ENCODE measurements at places on chromosomes 5 and 9. TPM values are rescaled to one million over a fixed set of nuclear protein-coding genes. Genes with fewer than 3 reads are reported as not detected.

- no peak for DNase-seq
- H3K4me3 ChIP-seq: no peak overlapping the region
- peaks cover 2% of the 10 kb centered on the region for H3K4me1 ChIP-seq
- H3K36me3 ChIP-seq: no peaks in the 10 kb centered on the region
- H3K27me3 ChIP-seq: no peaks in the 10 kb centered on the region
Measured at GRCh38 chr5:153960269-153961215, 78.2 kb downstream of the FAM114A2 start.

GRCh38 chr5:58284886-58285285 lies 175.0 kb downstream of the PLK2 start:
- no peaks in the 10 kb centered on the region for H3K27me3 ChIP-seq
- no peaks in the 10 kb centered on the region for H3K36me3 ChIP-seq
- H3K4me3 ChIP-seq: no peak overlapping the region
- no peak for DNase-seq
- H3K27ac ChIP-seq: no peak overlapping the region

GRCh38 chr9:14179449-14179848 lies 134.5 kb downstream of the NFIB start:
- no peak overlapping the region for H3K27ac ChIP-seq
- no peak overlapping the region for H3K4me3 ChIP-seq
- no peaks in the 10 kb centered on the region for H3K27me3 ChIP-seq
- no peak for DNase-seq
- no peaks in the 10 kb centered on the region for H3K36me3 ChIP-seq

DNA sequence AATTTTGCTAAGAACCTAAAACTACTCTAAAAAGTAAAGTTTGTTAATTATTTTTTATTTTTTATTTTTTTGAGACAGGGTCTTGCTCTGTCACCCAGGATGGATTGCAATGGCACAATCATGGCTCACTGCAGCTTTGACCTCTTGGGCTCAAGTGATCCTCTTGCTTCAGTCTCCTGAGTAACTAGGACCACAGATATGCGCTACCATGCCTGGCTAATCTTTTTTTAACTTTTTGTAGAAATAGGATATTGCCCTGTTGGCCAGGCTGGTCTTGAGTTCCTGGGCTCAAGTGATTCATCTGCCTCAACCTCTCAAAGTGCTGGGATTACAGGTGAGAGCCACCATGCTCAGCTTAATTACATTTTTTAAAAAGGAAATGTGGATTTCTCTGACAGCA lies 45.8 kb downstream of the PDE6A start:
- H3K36me3 ChIP-seq: no peaks in the 10 kb centered on the region
- H3K27ac ChIP-seq: no peak overlapping the region
- no peaks in the 10 kb centered on the region for H3K27me3 ChIP-seq
- no peak overlapping the region for H3K4me3 ChIP-seq
- no peak for DNase-seq

DNA sequence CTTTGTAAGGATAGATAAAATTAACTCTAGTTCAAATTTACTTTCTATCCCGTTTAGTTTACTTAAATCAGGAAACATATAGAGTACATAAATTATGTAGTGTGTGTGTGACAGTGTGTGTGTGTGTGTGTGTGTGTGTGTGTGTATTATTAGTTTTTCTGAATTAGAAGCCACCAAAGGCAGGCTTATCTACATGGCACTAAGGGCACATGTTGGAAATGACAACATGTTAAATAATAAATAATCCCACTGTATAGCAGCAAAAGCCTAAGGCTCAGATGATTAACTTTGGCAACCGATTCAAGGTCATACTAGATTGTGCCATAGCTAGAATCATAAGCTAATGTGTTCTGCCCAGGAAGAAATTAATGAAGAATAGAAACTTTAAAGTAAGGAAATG lies 54.6 kb downstream of the MEGF9 start:
- H3K4me3 ChIP-seq: no peak overlapping the region
- H3K36me3 ChIP-seq: no peaks in the 10 kb centered on the region
- no peak overlapping the region for H3K27ac ChIP-seq
- peaks cover 4% of the 10 kb centered on the region for H3K4me1 ChIP-seq

DNA sequence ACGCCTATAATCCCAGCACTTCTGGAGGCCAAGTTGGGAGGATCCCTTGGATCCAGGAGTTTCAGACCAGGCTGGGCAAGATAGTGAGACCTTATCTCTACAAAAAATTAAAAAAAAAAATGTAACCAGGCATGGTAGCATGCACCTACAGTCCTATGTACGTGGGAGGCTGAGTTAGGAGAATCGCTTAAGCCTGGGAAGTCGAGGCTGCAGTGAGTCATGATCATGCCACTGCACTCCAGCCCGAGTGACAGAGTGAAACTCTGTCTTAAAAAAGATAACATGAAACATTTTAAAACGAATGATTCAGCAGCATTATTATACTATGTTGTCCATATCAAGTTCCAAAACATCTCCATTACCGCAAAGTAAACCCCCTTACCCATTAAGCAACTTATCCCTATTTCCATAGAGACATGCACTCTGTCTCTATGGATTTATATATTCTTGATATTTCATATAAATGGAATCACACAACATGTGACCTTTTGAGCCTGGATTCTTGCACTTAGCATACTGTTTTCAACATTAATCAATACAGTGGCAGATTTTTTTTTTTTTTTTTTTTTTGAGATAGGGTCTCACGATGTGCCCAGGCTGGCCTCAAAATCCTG lies 56.9 kb upstream of the MTMR12 start:
- H3K36me3 ChIP-seq: no peaks in the 10 kb centered on the region
- DNase-seq: no peak
- no peaks in the 10 kb centered on the region for H3K4me1 ChIP-seq
- no peak overlapping the region for H3K27ac ChIP-seq
- H3K27me3 ChIP-seq: no peaks in the 10 kb centered on the region
- no peak overlapping the region for H3K4me3 ChIP-seq

- H3K36me3 ChIP-seq: no peaks in the 10 kb centered on the region
- no peak overlapping the region for H3K27ac ChIP-seq
- H3K27me3 ChIP-seq: no peaks in the 10 kb centered on the region
Measured at GRCh38 chr9:108838017-108838416, 17.8 kb downstream of the ACTL7B start.

DNA sequence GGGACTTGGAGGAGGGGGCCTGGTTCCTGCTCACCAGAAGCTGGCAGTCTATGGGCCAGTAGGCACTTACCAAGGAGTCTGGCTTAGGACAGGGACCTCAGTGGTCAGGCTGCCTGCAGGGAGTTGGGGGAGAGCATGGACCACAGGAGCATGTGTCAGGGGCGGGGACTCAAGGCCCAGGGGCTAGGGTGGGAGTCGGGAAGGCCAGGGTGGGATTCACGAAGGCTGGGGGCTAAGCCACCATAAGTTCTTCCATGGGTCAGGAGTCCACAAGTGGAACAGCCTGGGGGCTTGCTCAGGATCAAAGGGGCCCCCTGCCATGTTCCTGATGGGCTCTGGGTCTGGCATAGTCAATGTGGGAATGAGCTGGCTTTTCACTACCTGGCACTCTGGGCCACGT lies 11.5 kb upstream of the SLC25A48 start:
- H3K36me3 ChIP-seq: no peaks in the 10 kb centered on the region
- H3K4me1 ChIP-seq: no peaks in the 10 kb centered on the region
- H3K27me3 ChIP-seq: no peaks in the 10 kb centered on the region
- DNase-seq: no peak
- H3K4me3 ChIP-seq: no peak overlapping the region
- no peak overlapping the region for H3K27ac ChIP-seq

GRCh38 chr5:134563221-134563620 lies 37.8 kb downstream of the JADE2 start:
- H3K27me3 ChIP-seq: no peaks in the 10 kb centered on the region
- H3K4me3 ChIP-seq: no peak overlapping the region

GRCh38 chr9:27151693-27152404 lies 42.8 kb downstream of the TEK start:
- DNase-seq: no peak
- H3K27me3 ChIP-seq: no peaks in the 10 kb centered on the region
- H3K27ac ChIP-seq: no peak overlapping the region
- no peak overlapping the region for H3K4me3 ChIP-seq
- no peaks in the 10 kb centered on the region for H3K36me3 ChIP-seq
- peaks cover 5% of the 10 kb centered on the region for H3K4me1 ChIP-seq

The IQGAP2 gene
- 16.3 TPM for total RNA-seq

GRCh38 chr5:149062371-149063016 lies 368 bp downstream of the SH3TC2 start:
- H3K27ac ChIP-seq: no peak overlapping the region
- no peaks in the 10 kb centered on the region for H3K27me3 ChIP-seq
- no peaks in the 10 kb centered on the region for H3K36me3 ChIP-seq
- no peak for DNase-seq

DNA sequence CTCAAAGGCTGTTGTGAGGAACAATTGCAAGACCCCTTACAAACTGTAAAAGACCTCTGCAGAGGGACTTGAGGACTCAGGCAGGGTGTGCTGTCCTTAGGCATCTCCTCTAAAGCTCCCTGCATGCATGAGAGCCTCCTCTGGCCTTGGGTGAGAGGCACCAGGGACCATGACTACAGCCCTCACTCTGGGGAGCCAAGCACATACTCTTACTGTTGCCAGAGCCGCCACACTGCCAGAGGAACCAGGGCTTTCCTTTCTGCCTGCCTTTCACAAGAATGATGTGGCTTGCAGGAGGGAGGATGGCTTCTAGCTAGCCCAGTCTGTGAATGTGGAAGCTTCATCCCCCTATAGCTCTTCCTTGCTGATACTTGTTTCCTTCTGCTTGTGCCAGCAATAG lies 5.9 kb downstream of the IGFBPL1 start:
- H3K27me3 ChIP-seq: no peaks in the 10 kb centered on the region
- no peak overlapping the region for H3K27ac ChIP-seq
- no peak for DNase-seq

DNA sequence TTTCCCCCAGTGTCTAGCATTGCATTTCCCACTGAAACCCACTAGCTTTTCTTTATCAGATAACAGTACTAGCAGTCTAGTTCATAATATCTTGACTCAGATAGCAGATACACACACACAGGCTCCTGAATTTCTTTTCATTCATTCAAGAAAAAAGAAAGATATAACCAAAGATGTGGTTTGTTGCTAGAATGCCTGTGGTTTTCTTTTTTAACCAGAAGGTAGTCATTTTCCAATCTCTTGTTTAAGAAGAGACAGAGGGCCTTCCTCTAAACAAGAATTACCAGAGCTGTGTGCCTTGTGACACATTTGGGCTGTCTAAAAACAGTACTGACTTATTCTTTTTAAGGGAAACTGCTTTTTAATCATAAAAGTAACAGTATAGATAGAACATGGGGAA lies 167.3 kb downstream of the PJA2 start:
- DNase-seq: no peak
- H3K27ac ChIP-seq: no peak overlapping the region
- no peaks in the 10 kb centered on the region for H3K36me3 ChIP-seq
- no peaks in the 10 kb centered on the region for H3K4me1 ChIP-seq
- no peak overlapping the region for H3K4me3 ChIP-seq

The SAXO1 gene
- total RNA-seq: 0.28 TPM

GRCh38 chr9:4746278-4747030 lies 5.5 kb upstream of the AK3 start:
- H3K27ac ChIP-seq: no peak overlapping the region
- H3K36me3 ChIP-seq: no peaks in the 10 kb centered on the region
- no peaks in the 10 kb centered on the region for H3K4me1 ChIP-seq
- H3K4me3 ChIP-seq: no peak overlapping the region

GRCh38 chr5:124660229-124661093 lies 86.0 kb downstream of the ZNF608 start:
- peaks cover 18% of the 10 kb centered on the region for H3K4me1 ChIP-seq
- no peak for DNase-seq
- H3K27ac ChIP-seq: no peak overlapping the region
- H3K36me3 ChIP-seq: no peaks in the 10 kb centered on the region

The KIF4B gene
- not detected for total RNA-seq

The BSPRY gene
- total RNA-seq: 0.10 TPM

DNA sequence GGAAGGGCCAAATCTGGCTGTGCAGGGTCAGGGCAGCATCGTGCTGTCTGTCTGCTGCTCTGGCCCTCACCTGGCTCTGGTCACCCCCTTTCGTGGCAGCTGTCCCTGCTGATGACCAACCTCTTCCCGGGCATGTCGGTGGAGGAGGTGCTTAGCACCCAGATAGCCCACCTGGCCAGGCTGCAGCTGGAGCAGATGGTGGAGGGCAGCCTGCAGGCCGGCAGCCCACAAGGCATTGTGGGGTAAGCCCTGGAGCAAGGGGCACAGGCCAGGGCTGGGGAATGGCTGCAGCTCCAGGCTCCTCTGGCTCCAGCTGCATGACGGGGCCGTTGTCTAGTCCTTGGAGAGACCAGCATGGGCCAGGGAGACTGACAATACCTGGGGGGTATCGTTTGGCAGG lies 8.2 kb downstream of the TOR2A start:
- DNase-seq: no peak
- peaks cover 5% of the 10 kb centered on the region for H3K4me1 ChIP-seq
- no peak overlapping the region for H3K4me3 ChIP-seq

The TMEM174 gene
- not detected for total RNA-seq

DNA sequence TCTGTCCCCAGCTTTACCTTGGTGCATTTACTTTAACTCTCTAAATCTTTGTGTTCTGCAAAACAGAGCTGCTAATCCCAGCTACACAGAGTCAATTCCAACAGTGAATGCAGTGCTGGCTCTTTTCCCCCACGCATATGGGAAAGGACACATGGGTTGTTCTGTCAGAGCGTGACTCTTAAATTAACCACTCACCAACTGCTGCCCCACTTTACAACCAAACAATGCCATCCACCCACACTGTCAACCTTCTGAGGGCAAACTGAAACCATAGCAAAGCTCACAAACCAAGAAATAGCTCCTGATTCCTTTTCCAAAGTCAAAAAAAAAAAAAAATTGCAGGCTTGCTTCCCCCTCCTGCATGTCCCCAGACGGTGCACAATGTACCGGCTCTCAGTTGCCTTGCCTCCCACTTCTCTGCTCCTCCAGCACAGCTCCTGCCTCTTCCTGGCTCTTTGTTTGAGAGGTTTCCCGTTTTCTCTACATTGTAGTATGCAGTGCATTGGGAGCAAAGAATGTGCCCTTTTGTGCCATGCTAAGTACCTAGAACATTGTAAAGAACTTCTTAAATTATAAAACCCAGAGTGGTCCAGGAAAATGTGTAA lies 151.5 kb upstream of the DAPK1 start:
- no peaks in the 10 kb centered on the region for H3K27me3 ChIP-seq
- no peak overlapping the region for H3K27ac ChIP-seq
- no peaks in the 10 kb centered on the region for H3K36me3 ChIP-seq
- H3K4me3 ChIP-seq: no peak overlapping the region
- no peak for DNase-seq

GRCh38 chr9:93387791-93388190 lies 63.7 kb upstream of the FAM120A start:
- H3K27ac ChIP-seq: no peak overlapping the region
- no peaks in the 10 kb centered on the region for H3K4me1 ChIP-seq
- H3K36me3 ChIP-seq: no peaks in the 10 kb centered on the region
- DNase-seq: no peak
- H3K4me3 ChIP-seq: no peak overlapping the region

The TAS2R1 gene
- not detected for total RNA-seq

- no peak for DNase-seq
- no peak overlapping the region for H3K27ac ChIP-seq
- no peaks in the 10 kb centered on the region for H3K4me1 ChIP-seq
- H3K4me3 ChIP-seq: no peak overlapping the region
- no peaks in the 10 kb centered on the region for H3K36me3 ChIP-seq
- H3K27me3 ChIP-seq: no peaks in the 10 kb centered on the region
Measured at GRCh38 chr9:68760674-68761333, 55.8 kb downstream of the PIP5K1B start.

The TMEM215 gene
- not detected for total RNA-seq

The GBGT1 gene
- total RNA-seq: 25.9 TPM

- H3K27me3 ChIP-seq: no peaks in the 10 kb centered on the region
- no peaks in the 10 kb centered on the region for H3K4me1 ChIP-seq
- no peak overlapping the region for H3K4me3 ChIP-seq
- no peaks in the 10 kb centered on the region for H3K36me3 ChIP-seq
Measured at GRCh38 chr9:108094676-108094993, 605.1 kb upstream of the KLF4 start.

All from ovary (tissue), 10 donors.